ENCODE measurements at places on chromosomes 16 and 17.
A peak's percentile ranks its signal among the peaks of the same experiment; 100 is the strongest.

- DNase-seq, result no peak
Observed at GRCh38 chr17:37742762-37743611, 1.9 kb downstream of the HNF1B start.

- DNase-seq, result no peak
Observed at GRCh38 chr16:29011112-29011511, 26.3 kb downstream of the LAT start.

- no peak for DNase-seq
Observed at GRCh38 chr17:32314636-32315035, 27.3 kb downstream of the C17orf75 start.

GRCh38 chr16:78844682-78845081 is 745.2 kb downstream of the WWOX start:
- DNase-seq, result no peak

- DNase-seq, result no peak
Observed at GRCh38 chr17:57507828-57508227, 237.3 kb downstream of the CCDC182 start.

GRCh38 chr17:50635982-50636803 is 1.5 kb downstream of the ABCC3 start:
- DNase-seq, result no peak

- peak; percentile 76 for DNase-seq
Observed at GRCh38 chr16:56911771-56912571, 20.0 kb upstream of the HERPUD1 start.

- peak; percentile 64 for DNase-seq
Observed at GRCh38 chr16:89909777-89910716, 8.6 kb upstream of the MC1R start.

- no peak for DNase-seq
Observed at GRCh38 chr16:12700161-12700560, 103.5 kb downstream of the CPPED1 start.

DNA sequence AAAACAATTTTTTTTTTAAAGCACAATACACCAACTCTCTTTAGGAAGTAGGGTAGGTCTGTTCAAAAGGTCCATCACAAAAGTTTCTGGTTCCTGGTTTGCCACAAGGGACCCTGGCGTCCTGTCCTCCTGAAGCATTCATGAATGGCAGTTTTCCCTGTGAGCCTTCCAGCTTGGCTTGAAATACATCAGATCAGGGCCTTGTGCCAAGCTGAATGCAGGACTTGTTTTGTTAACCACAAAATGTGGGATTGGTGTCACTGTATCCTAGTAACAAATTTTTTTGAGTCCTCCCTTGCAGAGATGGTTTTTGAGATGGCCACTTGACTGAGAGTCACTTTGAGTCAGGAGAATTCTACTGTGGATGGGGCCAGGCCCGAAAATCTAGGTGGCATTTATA is 3.9 kb downstream of the GNAO1 start:
- DNase-seq, result no peak

DNA sequence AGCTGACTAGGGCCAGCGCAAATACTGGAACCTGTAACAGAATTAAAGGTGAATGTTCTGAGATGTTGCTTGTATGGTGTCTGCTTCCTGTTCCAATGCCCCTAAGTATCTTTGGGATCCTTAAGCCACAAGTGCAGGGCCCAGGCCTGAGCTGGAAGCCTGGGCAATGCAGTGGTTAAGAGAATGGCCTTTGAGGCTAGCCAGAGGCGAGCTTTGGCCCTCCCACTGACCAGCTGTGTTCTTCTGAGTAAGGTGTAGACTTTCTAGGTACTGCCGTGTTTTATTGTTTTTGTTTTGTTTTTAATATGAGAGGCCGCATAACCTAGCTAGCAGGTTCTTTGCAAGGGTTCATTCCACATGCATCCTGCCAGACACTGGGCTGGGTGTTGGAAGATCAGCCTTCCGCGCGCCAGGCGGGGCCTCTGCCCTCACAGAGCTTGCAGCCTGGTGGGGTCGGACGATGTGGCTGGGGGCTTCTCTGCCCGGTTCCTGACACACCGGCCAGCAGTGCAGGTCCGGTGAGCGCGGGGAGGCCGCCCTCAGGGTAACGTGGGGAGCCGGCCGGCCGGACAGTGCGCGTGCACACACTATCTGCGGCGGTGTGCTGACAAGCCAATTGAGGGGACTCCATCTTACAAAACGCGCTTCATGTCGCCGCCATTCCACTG is 551 bp upstream of the MLX start:
- DNase-seq, result no peak

GRCh38 chr16:31471875-31472708 is at the start of gene TGFB1I1:
Gene TGFB1I1, plus strand, starts transcription at chr16:31472152. Its CDS starts 37 bp downstream, at chr16:31472189.
- DNase-seq, result no peak

DNA sequence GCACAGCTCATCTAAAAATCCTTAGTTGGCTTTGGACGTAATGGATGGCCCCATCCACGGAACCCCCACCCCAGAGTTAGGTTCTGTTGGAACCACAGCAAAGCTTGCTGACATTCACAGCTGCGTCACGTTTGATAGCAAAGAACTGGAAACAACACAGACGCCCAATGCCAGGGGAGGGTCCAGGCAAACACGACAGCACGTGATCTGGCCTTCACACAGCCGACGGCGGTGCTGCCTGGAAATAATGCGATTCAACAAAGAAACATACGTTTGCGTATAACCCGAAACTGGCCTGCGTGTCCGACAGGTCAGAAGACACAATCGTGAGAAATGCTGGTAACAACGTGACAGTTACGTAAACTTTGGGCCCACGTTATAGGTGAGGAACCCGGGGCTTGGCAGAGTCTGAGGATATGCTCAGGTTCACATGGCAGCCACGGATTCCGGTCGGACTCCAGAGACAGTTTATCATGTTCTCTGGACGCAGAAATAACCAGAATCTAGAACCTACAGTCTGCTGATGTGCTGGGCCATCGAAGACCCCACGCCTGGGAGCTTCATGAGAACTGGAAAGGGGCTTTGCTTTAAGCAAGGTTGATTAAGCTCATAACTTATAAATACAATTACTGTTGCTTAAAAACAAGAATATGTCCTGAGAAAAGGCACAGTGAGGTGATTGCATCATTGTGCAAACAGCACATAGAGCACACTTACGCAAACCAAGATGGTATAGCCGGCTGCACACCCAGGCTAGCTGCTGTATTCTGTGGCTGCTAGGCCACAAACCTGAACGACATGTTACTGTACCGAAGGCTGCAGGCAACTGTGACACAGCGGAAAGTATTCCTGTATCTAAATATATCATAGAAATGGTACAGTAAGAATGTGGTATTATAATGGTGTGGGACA is 70.4 kb downstream of the RPH3AL start:
- no peak for DNase-seq

GRCh38 chr16:715477-716199 is 720 bp downstream of the METRN start:
- DNase-seq, result no peak

DNA sequence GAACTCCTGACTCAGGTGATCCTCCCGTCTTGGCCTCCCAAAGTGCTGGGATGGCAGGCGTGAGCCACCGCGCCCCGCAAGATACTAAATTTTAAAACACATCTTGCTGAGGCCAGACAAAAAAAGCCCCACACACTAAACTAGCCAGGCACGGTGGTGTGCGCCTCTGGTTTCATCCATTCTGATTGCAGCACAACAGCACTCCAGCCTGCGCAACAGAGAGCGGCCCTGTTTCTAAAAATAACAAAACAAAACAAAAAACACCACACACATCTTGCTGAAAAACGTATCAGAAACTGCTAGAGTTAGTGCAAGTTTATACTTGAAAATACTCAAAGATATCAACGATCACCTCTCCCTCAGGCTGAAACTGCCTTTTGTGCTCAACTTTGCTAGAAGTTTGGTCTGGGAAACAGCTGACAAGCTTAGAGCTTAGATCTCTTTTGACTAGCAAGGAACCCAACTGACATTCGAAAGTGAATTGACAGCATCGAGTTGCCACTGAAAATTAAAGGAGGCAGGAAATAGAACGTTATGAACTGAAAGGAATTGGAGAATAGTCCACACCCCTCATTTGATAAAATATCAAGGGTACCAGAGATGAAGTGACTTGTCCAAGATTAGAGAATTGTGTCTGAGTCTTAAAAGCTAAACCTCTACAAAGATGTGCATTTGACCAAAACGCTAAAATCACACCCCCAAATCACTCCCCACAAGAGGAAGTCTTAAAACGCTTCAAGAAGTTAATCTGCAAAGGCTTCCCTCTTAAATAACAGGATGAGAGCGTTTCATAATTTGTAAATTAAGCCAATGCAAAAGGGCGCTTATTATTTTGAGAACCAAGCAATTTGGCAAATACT is 908 bp downstream of the COG4 start:
- no peak for DNase-seq

DNA sequence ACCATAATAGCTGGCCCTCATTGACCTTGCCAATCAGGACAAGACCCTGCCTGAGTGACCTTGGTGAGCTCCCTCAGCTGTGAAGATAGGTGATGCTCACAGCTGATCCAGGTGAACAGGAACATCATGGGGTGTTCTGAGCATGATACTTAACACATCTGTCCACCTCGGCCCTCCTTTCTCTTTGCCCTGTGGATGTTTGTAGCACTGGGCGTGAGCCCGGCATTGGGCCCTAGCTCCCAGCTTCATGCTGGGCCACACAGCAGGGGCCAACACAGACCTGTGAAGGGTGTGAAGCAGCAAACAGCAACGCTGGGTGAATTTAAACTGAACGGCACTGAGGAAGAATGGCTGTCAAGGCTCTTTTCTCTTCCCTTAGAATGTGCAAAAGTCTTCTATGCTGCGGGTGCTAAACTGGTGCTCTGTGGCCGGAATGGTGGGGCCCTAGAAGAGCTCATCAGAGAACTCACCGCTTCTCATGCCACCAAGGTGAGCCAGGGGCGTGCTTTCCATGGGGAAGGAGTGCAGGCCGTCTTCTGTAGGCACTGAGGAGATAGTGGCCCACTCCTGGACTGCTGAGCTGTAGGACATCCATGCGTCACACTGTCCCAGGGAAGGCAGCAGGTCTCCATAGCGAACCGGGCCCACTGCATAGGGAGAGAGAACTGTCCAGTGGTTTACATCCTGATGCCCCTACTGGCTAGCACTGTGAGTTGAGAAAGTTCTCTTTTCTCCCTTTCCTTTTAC is 35.9 kb downstream of the TMEM11 start:
- DNase-seq, result no peak

DNA sequence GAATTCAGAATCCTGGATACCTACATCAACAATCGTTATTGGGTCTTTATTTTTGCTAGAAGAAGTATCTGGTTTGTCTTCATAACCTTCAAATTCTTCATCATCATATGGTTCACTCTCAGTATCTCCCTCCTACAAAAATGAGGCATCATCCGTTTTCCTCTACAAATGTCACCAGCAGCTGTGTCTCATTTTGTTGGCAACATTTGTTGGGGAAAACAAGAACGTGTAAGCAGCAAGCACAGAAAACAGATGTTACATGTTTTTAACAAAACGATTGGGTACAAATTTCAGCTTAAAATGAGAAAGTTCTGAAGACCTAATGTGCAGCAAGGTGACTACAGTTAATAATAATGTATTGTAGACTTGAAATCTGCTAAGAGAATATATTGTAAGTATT is 8.7 kb downstream of the CCDC47 start:
- no peak for DNase-seq

DNA sequence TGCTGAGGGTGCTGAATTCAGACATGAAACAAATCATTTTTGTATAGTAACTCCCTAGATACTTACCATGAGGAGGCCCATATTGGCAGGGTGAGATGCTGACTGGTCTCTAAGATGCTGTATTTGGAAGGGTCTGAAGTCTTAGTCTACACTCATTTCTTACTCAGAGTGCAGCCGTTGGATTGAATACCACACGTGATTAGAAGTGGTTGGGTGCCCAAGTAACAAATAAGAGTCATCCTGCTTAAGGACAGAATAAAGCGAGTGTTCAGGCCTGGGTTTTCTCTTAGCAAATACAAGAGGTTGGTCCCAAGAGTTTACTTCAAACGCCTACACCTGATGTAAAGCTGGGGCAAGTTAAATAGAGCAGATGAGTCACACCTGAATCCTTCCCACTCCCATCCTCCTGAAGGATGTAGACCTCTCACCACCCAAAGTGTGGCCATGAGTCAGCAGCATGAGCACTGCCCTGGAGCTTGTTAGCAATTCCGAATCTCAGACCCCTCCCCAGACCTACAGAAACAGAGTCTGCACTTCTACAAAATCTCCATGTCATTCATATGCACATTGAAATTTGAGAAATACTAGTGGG is 284.6 kb upstream of the CDH5 start:
- DNase-seq, result no peak

DNA sequence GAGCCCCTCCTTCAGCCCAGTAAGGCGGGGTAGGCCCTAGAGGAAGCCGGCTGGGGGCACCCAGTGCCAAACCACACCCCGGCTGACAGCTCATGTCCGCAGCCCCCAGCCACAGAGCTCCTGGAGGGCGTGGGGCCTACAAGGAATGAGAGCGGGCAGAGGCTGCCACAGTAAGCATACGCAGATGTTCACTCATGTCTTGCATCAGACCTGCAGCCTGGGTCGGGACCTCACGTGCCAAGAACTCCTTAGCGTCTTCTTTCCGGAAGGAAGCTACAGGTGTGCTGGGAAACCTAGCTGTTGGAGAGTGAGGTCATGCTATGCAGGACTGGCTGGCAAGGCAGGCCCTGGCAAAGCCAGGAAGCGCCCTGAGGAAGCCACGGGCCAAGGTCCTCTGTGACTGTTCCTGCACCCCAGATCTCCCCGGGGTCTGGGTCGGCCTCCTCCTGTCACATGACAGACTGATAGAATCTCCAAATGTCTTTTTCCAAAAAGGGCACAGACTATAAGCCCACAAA is 1.6 kb downstream of the ZNF598 start:
- no peak for DNase-seq

GRCh38 chr17:8366231-8366630 is 10.3 kb downstream of the KRABD2 start:
- DNase-seq, result no peak

All from CD14-positive monocyte (primary cell).